ENCODE measurements at places on chromosomes 5 and 9. TPM values are rescaled to one million over a fixed set of nuclear protein-coding genes. Genes with fewer than 3 reads are reported as not detected.

GRCh38 chr5:88895681-88896501 lies 12.9 kb upstream of the MEF2C start:
- DNase-seq: no peak

Gene TOMM5
- total RNA-seq: 59.1 TPM

Gene SV2C
- 1.7 TPM for total RNA-seq

Gene TMEM215
- 1.1 TPM for total RNA-seq

Data from occipital lobe (tissue), 3 donors.